A549 treated with Hydrocortisone at 1 μM for 4 hours (cell line): ENCODE measurements at places on chromosomes 2 and 18. TPM values are rescaled to one million over a fixed set of nuclear protein-coding genes. Genes with fewer than 3 reads are reported as not detected.

The SLC11A1 gene
- 0.08 to 0.29 TPM (median 0.23 TPM) in 5 replicates for total RNA-seq

The KIF5C gene
- 0.21 to 0.46 TPM (median 0.32 TPM) in 5 replicates for total RNA-seq

The NXPH2 gene
- not detected in 5 replicates for total RNA-seq

The NT5DC4 gene
- not detected in 5 replicates for total RNA-seq

The EPC2 gene
- 9.7 to 12.3 TPM (median 10.7 TPM) in 5 replicates for total RNA-seq

The MEX3C gene
- 15.8 to 22.1 TPM (median 19.4 TPM) in 5 replicates for total RNA-seq

The ALLC gene
- 0.07 TPM in 1 of 5 replicates, not detected in the others for total RNA-seq

The AMER3 gene
- not detected in 5 replicates for total RNA-seq

The STPG4 gene
- not detected in 5 replicates for total RNA-seq

The PLEKHH2 gene
- total RNA-seq, result 1.5 to 2.4 TPM (median 2.1 TPM) in 5 replicates

The GPR39 gene
- 6.8 to 7.6 TPM (median 7.0 TPM) in 5 replicates for total RNA-seq

The COL3A1 gene
- 0.09 to 0.21 TPM (median 0.20 TPM) in 5 replicates for total RNA-seq

The PNKD gene
- total RNA-seq, result 58.3 to 74.6 TPM (median 68.8 TPM) in 5 replicates

The GCG gene
- total RNA-seq, result not detected in 5 replicates

The NOL4 gene
- total RNA-seq, result not detected in 5 replicates

The ALPG gene
- total RNA-seq, result 0.31 to 0.38 TPM (median 0.36 TPM) in 5 replicates

The COL5A2 gene
- total RNA-seq, result 42.0 to 88.9 TPM (median 68.8 TPM) in 5 replicates

The SETBP1 gene
- total RNA-seq, result 0.37 to 0.59 TPM (median 0.57 TPM) in 5 replicates

The G6PC2 gene
- total RNA-seq, result not detected in 5 replicates

The ASB18 gene
- total RNA-seq, result not detected in 5 replicates

The RNASEH1 gene
- 45.9 to 61.9 TPM (median 49.5 TPM) in 5 replicates for total RNA-seq

The CDH19 gene
- total RNA-seq, result 0.38 to 1.3 TPM (median 0.83 TPM) in 5 replicates

The ASXL3 gene
- total RNA-seq, result not detected in 5 replicates

The ME2 gene
- 29.8 to 41.3 TPM (median 32.8 TPM) in 5 replicates for total RNA-seq

The GPR75 gene
- total RNA-seq, result 1.5 to 2.3 TPM (median 1.8 TPM) in 5 replicates

The CXCR1 gene
- total RNA-seq, result not detected in 5 replicates

The SLC25A12 gene
- total RNA-seq, result 13.7 to 16.9 TPM (median 14.1 TPM) in 5 replicates

The GPR55 gene
- total RNA-seq, result not detected in 5 replicates

The ANXA4 gene
- total RNA-seq, result 321 to 371 TPM (median 353 TPM) in 5 replicates

The LHCGR gene
- total RNA-seq, result not detected in 5 replicates

The GAREM1 gene
- total RNA-seq, result 4.6 to 6.4 TPM (median 5.2 TPM) in 5 replicates

The FKBP7 gene
- 8.7 to 12.3 TPM (median 11.1 TPM) in 5 replicates for total RNA-seq

The IL18R1 gene
- 1.0 to 1.4 TPM (median 1.2 TPM) in 5 replicates for total RNA-seq

The ADRA2B gene
- total RNA-seq, result 0.06 to 0.17 TPM (median 0.09 TPM) in 5 replicates

The MOCOS gene
- total RNA-seq, result 3.5 to 4.7 TPM (median 3.6 TPM) in 5 replicates

The SERPINB3 gene
- total RNA-seq, result 0.10 to 0.16 TPM (median 0.13 TPM) in 3 of 5 replicates, not detected in the others

The RNU2-63P gene
- total RNA-seq, result not detected in 5 replicates

The DCDC2C gene
- 0.21 to 0.56 TPM (median 0.40 TPM) in 4 of 5 replicates, not detected in the other for total RNA-seq

The NTSR2 gene
- 0.05 to 0.09 TPM in 2 of 5 replicates, not detected in the others for total RNA-seq

The CETN1 gene
- total RNA-seq, result not detected in 5 replicates

The NEU2 gene
- not detected in 5 replicates for total RNA-seq

The WDR54 gene
- 78.4 to 89.5 TPM (median 88.9 TPM) in 5 replicates for total RNA-seq

The CTAGE1 gene
- total RNA-seq, result not detected in 5 replicates

The PPP1R1C gene
- total RNA-seq, result 0.86 to 2.2 TPM (median 2.0 TPM) in 5 replicates

The BCL2 gene
- total RNA-seq, result 0.45 to 0.59 TPM (median 0.55 TPM) in 5 replicates

The CYBRD1 gene
- 23.7 to 35.9 TPM (median 30.9 TPM) in 5 replicates for total RNA-seq
